GM12892 (cell line): ENCODE measurements at places on chromosomes 6 and 20.

DNA sequence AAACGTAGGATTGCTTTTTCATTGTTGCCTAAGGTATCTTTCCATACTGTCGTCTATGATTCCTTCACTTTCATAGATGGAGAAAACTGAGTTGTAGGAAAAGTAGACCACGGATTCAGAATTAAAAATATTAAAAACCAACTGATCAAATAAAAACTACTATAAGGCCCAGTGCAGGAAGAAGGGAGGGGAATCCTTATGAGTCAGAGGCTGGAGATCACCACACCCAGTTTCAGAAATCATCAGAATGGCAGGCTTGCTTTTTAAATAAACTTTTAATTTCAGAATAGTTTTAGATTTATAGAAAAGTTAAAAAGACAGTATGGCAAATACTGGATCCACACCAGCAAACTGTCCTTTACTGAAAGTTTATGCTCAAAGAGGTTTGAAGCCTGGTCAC lies 32.0 kb upstream of the POPDC3 start:
- DNase-seq: no peak

DNA sequence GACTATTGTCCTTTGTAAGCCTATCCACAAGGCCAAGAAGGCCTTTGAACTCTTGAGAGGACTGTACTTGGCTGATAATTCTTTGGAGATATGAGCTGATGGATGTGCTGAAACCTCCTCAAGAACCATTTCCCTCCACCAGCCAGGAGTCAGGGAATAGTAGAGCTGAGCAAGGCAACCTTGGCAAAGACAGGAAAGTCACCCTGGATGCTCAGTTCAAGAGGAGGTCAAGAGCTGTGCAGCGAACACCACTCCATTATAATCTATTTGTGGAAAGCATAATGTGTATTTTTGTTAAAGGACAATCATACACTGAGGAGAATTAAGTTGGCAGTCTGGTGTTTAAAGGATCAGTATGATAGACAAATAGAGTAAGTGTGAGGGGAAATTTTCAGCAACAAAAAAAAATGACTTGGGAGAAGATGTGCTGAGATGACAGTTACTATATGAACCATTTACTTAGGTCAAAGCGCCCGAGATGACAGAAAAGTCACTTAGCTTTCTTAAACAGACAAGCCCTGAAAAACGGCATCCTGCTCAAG lies 177.2 kb upstream of the COL21A1 start:
- DNase-seq: no peak

- DNase-seq: no peak
These were observed 1.4 kb downstream of the BTN1A1 start for GRCh38 chr6:26501482-26501986.

GRCh38 chr20:51697096-51697826 lies 70.9 kb downstream of the ATP9A start:
- no peak for DNase-seq

- DNase-seq: no peak
These were observed 973 bp upstream of the BRD2 start for GRCh38 chr6:32967151-32968091.

DNA sequence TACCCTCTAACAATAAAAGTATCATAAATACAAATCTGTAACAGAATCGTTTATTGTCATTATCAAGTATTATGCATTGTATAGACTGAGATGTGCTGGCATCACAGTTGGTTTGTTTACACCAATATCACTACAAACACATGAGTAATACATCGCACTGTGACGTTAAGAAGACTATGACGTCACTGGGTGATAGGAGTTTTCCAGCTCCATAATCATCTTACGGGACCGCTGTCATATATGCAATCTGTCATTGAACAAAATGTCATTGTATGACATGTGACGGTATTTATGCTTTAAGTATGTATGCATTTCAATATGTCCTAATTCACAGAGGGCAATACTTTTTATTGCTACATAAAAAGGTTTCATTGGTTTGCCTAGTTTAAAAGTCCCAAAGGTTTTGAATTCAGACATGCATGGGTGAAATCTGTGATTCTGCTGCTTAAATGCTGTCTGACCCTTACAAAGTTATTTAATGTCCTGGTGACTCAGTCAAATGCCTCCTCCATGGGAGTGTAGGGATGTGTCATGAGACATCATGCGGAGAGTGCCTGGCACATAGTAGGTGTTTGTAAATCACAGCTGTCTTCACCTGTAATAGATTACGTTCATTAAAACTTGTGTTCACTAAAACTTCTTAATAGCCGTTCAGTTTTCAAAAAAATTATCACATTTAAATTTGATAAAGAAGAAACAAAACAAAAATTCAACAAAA lies 160.7 kb upstream of the PDE10A start:
- DNase-seq: no peak

GRCh38 chr6:7042056-7042653 lies 65.6 kb upstream of the RREB1 start:
- DNase-seq: no peak

DNA sequence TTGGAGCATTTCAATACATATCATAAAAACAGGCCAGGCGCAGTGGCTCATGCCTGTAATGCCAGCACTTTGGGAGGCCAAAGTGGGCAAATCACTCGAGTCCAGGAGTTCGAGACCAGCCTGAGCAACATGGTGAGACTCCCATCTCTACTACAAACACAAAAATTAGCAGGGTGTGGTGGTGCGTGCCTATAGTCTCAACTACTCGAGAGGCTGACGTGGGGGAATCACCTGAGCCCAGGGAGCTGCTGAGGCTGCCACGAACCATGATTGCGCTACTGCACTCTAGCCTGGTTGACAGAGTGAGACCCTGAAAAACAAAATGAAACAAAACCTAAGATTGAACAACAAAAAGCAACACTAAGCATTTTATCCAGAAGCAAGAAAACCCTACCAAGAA lies 47.2 kb downstream of the BACH2 start:
- DNase-seq: no peak

GRCh38 chr6:168496997-168497331 lies 56.0 kb downstream of the SMOC2 start:
- no peak for DNase-seq

- no peak for DNase-seq
These were observed 4.8 kb upstream of the SMIM28 start for GRCh38 chr6:138372711-138373463.
